ENCODE measurements at places on chromosomes 3 and 15.

DNA sequence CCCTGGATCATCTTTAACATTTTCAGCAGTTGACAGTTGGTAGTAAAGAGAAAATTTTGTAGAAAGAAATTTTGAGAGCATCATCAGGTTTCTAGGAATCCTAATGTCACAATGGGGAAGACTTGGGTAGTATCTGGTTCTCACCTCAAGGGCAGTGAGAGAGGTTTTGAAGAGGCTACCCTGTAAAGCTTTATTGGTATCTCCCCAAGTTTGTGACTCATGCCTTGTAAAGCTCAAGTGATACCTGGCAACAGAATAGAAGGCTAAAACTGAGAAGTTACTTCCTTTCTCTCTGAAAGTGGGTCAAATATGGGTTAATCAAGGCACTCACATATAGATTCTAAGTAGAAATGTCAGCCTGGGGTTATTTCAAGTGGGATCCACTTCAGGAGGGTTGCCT lies 196.4 kb downstream of the SUCNR1 start:
- DNase-seq = no peak

DNA sequence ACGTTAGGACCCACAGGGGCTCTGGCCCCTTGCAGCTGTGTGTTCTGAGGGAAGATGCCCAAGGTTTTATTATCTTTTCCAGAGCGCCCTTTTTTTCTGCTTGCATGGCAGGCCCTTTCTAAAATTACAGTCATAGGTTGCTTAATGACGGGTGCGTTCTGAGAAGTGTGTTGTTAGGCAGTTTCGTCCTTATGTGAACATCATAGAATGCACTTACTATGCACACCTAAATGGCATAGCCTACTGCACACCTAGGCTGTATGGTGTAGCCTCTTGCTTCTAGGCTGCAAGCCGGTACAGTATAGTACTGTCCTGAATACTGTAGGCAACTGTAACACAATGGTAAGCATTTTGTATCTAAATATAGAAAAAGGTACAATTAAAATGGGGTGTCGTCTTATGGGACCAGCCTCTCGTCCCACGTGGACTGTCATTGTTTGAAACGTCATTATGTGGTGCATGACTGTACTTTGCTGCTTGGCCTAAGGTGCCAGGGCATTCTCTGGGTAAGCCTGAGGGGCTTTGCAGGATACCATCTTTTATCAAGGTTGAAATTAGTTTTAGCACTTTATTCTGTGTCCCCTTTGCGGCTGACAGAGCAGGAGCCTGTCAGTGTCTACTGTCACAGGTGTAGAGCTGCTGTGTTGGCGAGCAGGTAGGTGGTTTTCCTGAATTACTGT lies 10.9 kb downstream of the KLF13 start:
- DNase-seq = no peak

- no peak for DNase-seq
Measured at GRCh38 chr3:50657816-50658215, 16.9 kb upstream of the DOCK3 start.

DNA sequence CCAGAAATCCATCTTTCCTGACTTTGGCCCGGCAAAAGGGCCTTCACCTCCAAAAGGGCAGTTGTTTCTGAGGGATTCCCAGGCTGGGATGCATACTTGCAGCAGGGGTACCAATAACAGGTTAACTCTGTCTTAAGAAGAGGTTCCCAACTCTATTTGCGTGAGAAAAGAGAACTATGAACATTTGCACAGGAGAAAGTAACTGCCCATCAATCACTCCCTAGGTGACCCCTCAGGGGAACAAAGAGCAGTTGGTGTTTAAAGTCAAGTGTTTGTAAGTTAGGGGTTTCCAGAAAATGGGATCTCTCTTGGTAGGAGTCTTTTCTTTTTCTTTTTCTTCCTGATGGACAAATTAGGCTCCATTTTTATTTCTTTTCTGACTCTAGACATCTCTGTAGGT lies 97.3 kb downstream of the EPHB1 start:
- no peak for DNase-seq

DNA sequence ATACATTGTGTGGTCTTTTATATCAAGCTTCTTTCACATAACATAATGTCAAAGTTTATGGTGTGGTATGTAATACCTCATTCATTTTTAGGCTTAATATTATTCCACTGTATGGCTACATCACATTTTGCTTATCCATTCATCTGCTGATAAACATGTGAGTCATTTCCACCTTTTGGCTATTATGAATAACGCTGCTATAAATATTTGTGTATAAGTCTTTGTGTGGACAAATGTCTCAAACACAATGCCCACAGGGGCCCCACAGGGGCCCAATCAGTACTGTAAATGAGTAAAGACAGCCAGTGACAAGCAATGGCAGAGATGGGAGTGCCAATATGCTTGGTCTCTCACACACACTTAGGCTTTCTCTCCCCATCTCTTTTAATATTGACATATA lies 54.2 kb downstream of the PIK3R4 start:
- no peak for DNase-seq

DNA sequence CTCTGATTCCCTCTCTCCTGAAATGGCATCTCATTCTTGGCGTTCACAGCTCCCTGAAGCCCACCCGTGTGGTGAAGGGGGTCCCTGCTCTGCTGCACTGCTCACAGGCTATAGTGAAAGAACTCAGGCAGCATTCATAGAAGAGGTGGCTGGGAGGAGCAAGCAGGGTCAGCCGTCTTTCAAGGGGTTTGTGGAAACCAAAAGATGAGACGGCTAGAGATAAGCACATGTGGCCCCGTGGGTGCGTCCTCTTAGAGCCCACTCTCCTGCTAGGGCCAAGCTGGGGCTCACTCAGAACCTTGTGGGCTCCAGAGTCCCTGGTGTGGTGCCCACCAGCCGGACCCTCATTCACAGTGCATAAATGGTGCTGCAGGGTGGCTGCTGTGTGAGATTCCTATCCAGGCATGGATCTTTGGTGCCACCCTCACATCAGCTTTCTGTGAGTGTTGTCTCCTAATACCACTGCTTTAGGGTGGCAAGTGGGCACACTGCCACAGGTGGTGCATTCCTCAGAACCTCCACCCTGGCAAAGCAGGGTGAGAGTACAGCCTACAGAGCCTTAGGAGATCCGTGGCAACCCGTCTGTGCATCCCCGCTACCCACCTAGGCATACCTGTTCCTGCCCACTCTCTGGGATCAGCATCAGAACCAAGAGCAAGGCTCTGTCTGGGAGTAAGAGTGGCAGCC lies 11.2 kb upstream of the SEMA4B start:
- DNase-seq = no peak
